Uterus (tissue), 4 donors: ENCODE measurements at places on chromosomes 3 and 15. TPM values are rescaled to one million over a fixed set of nuclear protein-coding genes. Genes with fewer than 3 reads are reported as not detected.

- no peak for DNase-seq
Measured at GRCh38 chr3:62758296-62759066, 116.7 kb downstream of the CADPS start.

DNA sequence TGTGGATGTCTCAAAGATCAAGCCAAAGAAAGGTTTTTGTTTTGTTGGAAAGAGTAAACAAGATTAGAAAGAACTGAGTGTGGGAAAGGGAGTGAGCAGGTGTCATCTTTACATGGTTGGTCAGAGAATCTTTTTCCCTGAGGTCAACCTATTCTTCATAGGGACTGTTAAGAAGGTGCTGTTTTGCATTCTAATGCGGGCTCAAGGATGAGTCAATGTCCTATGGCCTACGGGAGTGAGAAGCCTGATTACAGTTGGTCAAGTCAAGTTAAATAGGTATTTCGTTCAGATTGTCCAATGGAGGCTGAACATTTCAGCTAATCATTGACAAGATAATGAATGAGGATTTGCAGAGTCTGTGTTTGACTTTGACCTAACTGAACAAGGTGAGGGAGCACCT, 491.2 kb upstream of the PDZRN3 start:
- no peak for DNase-seq

Gene TMCO5A
- not detected for total RNA-seq

- no peak for DNase-seq
Measured at GRCh38 chr3:27976933-27977332, 254.8 kb upstream of the EOMES start.

GRCh38 chr3:117017135-117017894, 307.7 kb downstream of the TUSC7 start:
- DNase-seq: no peak

GRCh38 chr3:52865994-52866393, 31.2 kb upstream of the MUSTN1 start:
- no peak for DNase-seq

DNA sequence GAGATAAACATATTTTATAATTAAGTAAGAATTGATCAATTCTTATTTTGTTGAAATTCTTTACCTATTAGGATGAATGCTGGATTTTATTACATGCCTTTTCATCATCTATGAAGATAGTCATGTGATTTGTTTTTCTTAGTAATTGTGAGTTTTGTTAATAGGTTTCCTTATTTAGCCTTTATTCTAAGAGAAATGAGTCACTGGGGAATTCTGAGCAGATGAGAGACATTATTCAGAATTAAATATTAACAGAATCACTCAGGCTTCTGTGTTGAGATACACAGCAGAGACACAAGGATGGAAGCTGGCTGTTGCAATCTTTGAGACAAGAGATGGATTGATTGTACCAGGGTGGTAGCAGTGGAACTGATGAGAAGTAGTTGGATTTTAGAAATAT, 7.4 kb upstream of the ANO10 start:
- no peak for DNase-seq

GRCh38 chr15:49664716-49665115, 43.9 kb downstream of the DTWD1 start:
- no peak for DNase-seq

- no peak for DNase-seq
Measured at GRCh38 chr15:93046120-93046519, 42.9 kb downstream of the RGMA start.

Gene FBXO40
- 0.21 TPM for total RNA-seq

Gene GABRB3
- total RNA-seq: not detected

Gene RARB
- 63.0 TPM for total RNA-seq

Gene SEMA3F
- 33.1 TPM for total RNA-seq

DNA sequence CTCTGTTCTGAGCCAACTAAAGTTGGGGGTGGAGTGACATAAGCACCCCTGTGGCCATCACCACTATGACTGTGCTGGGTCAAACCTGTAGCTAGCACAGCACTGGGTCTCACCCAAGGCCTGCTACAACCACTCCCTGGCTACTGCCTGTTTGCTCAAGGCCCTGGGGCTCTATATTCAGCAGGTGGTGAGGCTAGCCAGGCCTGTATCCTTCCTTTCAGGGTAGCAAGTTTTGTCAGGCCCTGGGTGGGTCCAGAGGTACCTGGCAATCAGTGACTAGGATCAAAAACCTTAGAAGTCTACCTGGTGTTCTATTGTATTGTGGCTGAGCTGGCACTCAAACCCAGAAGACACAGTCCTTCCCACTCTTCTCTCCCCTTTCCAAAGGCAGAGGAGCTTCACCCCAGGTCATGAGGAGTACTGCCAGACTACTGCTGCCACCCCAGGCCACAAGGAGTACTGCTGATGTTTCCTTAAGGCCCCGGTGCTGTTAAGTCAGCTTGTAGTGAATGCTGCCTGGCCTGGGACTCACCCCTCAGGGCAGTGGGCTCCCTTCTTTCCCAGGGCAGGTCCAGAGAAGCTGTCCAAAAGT, 170.8 kb downstream of the IGSF11 start:
- DNase-seq: no peak
